CD4-positive, alpha-beta T cell treated with Interleukin-12 subunit alpha and Interleukin-12 subunit beta, for 1 hour (primary cell): ENCODE measurements at places on chromosomes 3 and 15.

- no peak for DNase-seq
Observed at GRCh38 chr3:58025837-58026569, 17.8 kb downstream of the FLNB start.

DNA sequence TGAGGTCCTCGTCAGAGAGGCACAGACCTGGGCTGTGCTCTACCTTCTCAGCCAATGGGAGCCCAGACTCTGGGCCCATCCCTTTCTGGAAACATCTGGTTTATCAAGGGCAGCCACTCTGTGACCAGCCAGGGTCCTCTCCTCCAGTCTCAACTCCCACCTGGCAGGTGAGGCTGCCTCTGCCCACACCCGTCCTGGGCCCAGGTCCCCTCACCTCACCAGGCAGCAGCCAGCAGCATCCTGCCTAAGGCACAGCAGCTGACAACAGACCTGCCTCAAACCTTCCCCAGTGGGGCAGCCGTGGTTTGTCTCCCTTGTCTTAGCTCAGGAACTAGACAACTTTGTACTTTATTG, 8.7 kb upstream of the VIPR1 start:
- no peak for DNase-seq

DNA sequence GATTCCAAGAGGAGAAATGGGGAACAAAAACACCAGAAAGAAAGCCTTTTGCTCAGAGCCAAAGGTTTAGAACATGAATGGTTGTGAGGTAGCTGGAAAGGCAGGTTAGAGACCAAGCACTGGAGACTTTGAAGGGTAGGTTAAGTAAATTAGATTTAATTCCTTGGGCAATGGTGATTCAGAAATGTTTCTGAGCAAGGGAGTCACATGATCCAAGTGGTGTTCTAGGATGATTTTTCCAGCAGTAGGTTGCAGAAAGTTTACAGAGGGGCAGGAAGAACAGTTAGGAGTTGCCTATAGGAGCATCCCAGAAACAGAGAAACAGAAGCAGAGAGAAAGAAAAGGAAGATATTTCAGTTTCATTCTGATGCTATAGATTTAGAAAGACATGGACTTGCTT, 139.8 kb downstream of the WDR76 start:
- no peak for DNase-seq

GRCh38 chr3:9124730-9125129, 124.7 kb downstream of the SRGAP3 start:
- DNase-seq: no peak

DNA sequence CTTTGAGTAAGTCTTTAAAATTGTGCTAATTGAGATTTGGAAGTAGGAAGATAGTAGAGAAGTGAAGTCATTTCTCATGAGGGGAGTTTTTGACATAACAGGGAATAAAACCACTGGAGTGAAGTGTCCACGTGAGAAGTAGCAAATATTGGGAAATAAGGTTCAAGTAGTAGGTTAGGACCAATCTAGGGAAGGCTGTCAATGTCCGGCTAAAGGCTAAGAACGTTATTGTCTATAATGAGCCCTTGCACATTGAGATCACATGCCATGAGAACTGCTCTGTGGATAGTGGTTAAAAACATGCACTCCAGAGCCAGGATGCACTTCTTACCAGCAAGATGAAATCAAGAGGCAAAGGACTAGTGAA, 459.9 kb upstream of the TPRG1 start:
- DNase-seq: no peak

DNA sequence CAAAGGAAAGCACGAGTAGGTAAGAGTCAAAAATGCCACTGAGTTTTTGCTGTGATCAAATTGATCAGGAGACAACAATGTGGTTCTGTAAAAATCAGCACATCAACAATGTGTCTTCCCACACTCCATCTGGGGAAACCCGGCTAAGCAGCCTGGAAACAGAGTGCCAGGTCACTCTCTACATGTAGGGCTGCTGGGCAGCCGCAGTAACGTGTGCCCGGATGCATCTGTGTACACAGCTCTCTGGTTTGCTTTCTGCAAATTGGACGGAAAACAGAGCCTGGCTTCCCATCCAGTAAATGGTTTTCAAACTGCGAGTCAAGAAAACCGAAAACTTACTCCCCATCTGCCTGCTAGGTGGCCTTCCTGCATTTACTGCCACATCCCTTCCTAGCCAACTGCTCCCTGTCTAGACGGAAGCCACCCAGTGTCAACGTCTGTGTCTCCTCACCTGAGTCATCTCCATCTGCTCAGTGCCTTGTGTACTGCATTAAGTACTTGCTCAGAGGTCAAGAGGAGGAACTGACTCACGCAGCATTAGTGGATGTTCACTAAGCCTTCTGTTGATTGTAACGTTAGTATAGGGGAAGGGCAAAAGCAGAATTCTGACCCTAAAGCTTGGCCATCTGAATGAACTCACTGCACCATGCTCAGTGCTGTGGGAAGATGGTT, 124.1 kb downstream of the TJP1 start:
- no peak for DNase-seq

DNA sequence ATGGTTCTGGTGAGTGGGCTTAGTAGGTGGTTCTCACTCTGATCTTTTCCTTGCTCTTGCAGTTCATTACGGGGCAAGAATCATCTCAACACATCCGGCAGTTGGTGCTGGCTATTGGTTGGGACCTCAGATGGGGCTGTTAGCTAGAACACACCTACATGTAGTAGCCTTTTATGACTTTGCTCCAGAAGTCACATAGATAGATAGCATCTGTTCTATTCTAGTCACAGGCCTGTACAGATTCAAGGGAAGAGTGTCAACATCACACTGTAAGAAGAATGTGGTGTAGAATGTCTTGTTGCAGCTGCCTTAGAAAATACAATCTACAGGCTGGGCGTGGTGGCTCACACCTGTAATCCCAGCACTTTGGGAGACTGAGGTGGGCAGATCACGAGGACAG, 15.1 kb downstream of the RAB5A start:
- DNase-seq: no peak

GRCh38 chr15:38128921-38129320, 123.7 kb upstream of the SPRED1 start:
- no peak for DNase-seq

GRCh38 chr3:55692957-55693558, 206.0 kb upstream of the WNT5A start:
- DNase-seq: no peak
